Tibial nerve (tissue), 4 donors: ENCODE measurements at places on chromosomes 2 and 18.

- no peak for DNase-seq
These were observed 16.9 kb downstream of the HS1BP3 start for GRCh38 chr2:20633794-20634506.

DNA sequence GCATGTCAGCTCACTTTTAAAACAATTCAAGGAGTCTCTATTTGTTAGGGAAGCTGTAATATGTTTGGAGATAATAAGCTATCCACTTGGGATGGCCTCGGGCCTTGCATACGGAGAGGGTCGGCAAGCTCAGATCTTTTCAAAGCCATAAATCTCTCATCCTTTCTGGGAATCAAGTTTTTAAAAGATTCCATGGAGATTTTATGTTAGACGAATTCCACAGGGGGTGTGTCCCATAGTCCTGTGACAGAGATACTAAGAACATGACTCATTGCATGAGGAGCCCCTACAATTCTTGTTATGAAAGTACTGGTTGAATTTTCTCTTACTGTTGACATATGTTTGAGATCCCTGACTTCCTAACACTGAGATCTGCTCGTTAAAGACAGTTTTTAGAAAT is 108.7 kb downstream of the FEZ2 start:
- DNase-seq, result no peak

DNA sequence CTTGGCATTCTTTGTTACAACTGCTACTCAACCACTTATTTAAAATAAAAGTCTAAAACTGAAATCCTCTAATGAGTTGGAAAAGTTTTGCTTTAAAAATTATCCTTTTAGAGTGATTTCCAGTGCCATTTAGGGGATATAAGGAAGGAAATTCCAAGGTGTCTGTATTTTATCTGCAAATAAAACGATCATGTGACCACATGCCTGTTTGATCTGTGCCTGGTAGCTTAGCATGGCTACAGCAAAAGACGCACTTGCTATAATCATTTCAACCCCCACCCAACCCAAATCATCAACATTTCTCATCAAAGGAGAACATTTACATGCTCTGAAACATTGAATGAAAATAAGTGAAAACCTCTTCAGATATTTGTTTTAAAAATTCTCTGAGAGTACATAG is 615.1 kb downstream of the IRS1 start:
- DNase-seq, result no peak

- DNase-seq, result no peak
These were observed 50.5 kb upstream of the CHMP1B start for GRCh38 chr18:11800566-11801334.

DNA sequence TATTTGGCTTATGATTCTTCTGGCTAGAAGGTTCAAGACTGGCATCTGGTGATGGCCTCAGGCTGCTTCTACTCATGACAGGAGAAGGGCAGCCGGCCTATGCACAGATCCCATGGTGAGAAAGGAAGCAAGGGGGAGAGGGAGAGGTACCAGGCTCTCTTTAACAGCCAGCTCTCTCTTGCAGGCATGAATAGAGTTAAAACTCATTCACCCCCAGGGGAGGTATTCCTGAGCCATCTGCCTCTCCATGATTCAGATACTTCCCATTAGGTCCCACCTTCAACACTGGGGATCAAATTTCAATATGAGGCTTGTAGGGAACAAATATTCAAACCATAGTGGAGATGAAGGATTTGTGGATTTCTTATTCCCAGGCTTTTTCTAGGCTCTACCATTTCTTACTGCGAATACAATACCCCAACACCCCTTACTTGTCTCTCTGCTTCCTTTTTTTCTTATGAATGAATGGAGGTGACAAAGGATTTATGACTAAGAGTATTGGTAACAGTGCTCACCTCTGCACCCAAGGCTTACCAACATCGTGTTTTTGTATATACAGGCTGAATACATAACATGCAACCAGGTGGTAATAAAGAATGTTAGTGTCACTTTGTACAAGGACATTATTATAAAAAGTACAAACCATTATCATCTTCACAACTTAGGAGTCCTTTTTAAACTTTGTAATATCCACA is 454.6 kb upstream of the TRIB2 start:
- DNase-seq, result no peak

- no peak for DNase-seq
These were observed 27.9 kb downstream of the GPR45 start for GRCh38 chr2:105269426-105269825.

DNA sequence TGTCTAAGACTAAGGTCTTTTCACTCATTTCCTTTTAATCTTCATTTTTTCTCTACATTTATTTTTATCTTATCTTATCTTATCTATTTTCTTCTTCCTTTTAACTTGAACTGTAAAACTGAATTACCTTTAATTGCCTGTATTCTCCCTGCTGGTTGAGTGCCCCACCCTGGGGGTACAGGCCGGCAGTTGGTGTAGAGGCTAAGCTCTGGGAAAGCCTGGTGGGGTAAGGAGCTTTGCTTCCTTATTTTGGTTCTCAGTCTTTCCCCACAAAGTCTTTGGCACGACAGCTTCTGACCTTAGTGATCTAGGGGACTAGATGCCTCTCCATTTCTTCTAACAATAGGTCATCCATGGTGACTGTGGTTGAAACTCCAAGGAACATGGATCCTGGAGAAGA is 26.8 kb upstream of the HAAO start:
- DNase-seq, result no peak

DNA sequence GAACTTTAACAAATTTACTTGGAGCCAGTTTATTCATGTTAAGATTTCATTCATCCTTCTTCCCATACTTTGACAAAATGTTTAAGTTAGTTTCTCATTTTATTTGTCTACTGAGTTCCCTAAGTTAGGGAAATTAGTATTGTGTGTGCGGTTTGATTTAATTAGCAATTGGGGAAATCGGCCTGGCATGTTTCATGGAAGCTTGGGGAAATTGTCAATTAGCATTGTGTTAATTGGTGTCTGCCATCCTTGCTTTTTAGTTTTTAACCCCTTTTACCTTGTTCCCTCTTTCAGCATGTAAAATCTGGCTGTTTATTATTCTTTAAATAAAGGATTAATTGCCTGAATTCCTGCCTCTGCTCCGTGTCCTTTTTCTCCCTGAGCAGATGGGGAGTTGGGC is 279.6 kb downstream of the BCL11A start:
- no peak for DNase-seq

DNA sequence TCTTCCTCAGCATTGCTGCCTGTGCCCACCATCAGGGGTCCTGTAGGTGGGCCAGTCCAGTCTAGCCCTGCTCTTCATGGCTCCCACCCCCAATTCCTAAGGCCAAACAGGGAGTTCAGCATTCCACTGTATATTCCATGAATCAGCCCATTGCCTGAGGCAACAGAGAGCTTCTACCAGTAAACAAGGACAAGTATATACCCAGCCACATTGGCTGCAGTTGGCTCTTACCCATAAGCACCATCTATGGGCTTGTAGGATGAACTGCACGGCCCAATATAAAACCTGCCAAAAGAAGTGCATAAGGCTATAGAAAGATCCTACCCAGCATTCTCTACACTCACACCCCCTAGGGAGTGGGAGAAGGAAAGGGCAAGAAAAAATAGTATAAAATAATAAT is 95.1 kb upstream of the SALL3 start:
- DNase-seq, result no peak

- no peak for DNase-seq
These were observed 34.1 kb downstream of the SOCS6 start for GRCh38 chr18:70322928-70323327.

GRCh38 chr18:33350256-33350655 is 90.3 kb downstream of the CCDC178 start:
- no peak for DNase-seq

GRCh38 chr18:58541789-58542425 is 87.0 kb downstream of the ALPK2 start:
- DNase-seq, result no peak

GRCh38 chr2:100744589-100744988 is 75.3 kb upstream of the NPAS2 start:
- DNase-seq, result no peak

DNA sequence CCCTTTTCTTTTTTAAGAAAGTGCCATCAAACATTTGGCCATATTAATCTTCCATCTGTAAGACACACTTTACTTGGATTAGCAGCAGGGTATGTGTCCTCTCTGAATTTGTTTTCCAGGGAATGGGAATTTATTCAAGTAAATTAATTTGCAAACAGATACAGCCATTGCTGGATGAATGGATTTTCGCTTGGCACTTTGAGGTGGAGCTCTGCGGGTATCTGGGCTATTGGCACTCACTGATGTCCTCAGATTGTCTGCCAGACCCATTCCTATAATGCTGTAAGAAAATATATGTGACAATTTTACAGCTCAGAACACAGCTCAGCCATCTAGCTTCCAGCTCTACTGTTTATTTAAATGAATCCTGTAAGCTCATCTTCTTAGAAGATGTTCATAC is 201.2 kb upstream of the CDH20 start:
- no peak for DNase-seq

GRCh38 chr18:46452820-46453219 is 204.2 kb downstream of the LOXHD1 start:
- DNase-seq, result no peak

GRCh38 chr2:20917719-20918572 is 95.0 kb upstream of the LDAH start:
- DNase-seq, result no peak

DNA sequence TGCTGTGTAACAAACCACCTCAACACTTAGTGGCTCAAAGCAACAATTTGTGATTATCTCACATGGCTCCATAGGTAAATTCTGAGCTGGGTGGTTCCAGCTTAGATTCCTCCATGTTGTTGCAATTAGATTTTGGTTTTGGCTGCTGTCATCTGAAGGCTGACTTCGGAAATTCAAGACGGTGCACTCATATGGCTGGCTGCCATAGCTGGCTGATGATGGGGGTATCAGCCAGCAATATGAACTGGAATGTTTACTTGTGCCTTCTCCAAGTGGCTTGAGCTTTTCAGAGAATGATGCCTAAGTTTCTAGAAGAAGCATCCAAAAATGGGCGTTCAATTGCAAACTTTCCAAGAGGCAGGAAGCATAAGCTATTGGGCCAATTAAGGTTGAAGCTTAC is 213.1 kb downstream of the GCA start:
- DNase-seq, result no peak

- no peak for DNase-seq
These were observed 92.1 kb upstream of the CREB1 start for GRCh38 chr2:207437524-207438143.

GRCh38 chr2:8324164-8324856 is 357.5 kb upstream of the ID2 start:
- no peak for DNase-seq

GRCh38 chr2:127117603-127118002 is 10.6 kb upstream of the BIN1 start:
- DNase-seq, result no peak

DNA sequence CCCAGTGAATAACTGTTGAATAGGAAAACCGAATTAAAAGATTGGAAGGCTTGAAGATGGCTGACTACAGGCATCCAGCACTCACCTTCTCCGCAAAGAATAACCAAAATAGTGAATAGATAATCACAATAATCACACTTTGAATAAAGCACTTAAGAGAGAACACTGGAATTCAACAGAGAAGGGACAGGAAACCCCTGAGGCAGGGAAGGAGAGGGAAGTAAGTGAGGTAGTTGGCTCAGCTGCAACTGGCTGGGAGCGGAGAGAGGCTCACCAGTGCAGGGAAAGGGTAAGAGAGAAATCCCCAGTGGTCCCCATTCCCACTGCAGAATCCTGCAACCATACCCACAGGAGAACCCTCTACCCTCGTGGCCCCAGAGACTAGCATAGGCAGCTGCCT is 246.6 kb upstream of the NCKAP5 start:
- DNase-seq, result no peak

DNA sequence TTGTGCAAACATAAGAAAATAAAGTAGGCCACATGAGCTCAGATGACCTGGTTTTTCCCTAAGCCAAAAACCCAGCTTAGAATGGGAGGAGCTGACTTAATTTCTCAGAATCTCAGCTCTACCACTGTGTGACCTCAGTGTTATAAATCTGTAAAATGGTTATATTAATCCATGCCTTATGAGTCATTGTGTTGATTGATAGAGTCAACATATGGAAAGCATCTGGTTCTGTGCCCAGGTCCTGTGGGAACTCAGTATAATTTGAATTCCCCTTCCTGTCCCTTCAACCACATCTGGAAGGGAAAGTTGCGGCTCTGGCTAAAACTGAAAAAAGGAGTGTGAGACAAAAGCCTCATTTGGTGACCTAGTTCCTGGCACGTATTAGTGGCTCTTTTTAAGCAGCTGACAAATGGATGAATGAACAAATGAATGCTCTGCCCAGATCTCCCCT is 25.7 kb downstream of the TMEM177 start:
- DNase-seq, result no peak

- DNase-seq, result no peak
These were observed 15.5 kb downstream of the SPATS2L start for GRCh38 chr2:200321780-200322534.

GRCh38 chr2:124289615-124290014 is 264.5 kb downstream of the CNTNAP5 start:
- no peak for DNase-seq

- DNase-seq, result no peak
These were observed 32.1 kb downstream of the FBXO48 start for GRCh38 chr2:68434981-68435380.

- peak; percentile 90 for DNase-seq
These were observed 2.3 kb upstream of the NR4A2 start for GRCh38 chr2:156334496-156335478.

GRCh38 chr2:20334605-20335203 is 15.9 kb downstream of the PUM2 start:
- no peak for DNase-seq

- DNase-seq, result no peak
These were observed 128.0 kb downstream of the NFATC1 start for GRCh38 chr18:79523736-79524180.

DNA sequence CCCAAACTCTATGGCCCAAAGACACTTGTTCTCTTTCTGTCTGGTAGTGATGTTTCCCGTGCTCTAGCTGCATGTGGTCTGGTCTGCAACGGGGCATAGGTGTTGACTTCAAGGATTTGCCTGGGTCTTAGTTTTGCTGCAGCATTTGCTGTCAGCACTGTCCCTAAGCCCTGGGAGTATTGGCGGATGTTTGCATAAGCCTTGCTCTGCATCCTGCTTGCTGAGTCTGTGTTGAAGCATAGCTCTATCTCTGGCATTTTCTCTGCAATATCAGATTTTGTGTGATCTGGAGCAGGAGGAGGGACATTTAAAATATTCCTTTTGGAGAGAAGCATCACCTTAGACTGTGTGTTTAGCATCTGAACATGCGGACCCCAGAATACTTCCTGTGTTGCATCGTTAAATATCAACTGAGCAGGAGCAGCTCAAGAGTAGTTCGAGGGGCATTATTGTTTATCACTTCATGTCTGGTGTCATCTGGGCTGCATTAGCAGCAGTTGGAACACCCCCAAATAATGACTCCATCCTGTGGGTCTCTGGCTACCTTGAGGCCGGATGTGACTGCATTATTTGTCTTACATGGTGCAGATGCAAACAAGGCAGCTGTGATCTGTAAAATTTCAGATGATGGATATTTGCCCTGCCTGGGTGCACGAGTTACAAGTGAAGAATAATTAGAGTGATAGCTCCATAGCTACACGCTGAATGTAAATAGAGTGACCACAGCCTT is 231.7 kb downstream of the TRIB2 start:
- DNase-seq, result no peak
